Activated CD8-positive, alpha-beta memory T cell treated with anti-CD3 and anti-CD28 coated beads for 4 hours (primary cell): ENCODE measurements at places on chromosomes 4 and X.

- DNase-seq: no peak
Observed at GRCh38 chrX:113300580-113300979, 459.9 kb upstream of the AMOT start.

- DNase-seq: no peak
Observed at GRCh38 chr4:117001077-117001476, 84.3 kb downstream of the TRAM1L1 start.

- no peak for DNase-seq
Observed at GRCh38 chr4:123699880-123700771, 303.5 kb downstream of the SPRY1 start.

GRCh38 chr4:185394568-185395237 is 1.0 kb downstream of the LRP2BP start:
- DNase-seq: no peak
